Stimulated activated CD4-positive, alpha-beta T cell treated with anti-CD3 and anti-CD28 coated beads, Interleukin-1b, Interleukin-23, amount 100 ng/mL, for 1 hour (primary cell): ENCODE measurements at places on chromosomes 12 and 14.

DNA sequence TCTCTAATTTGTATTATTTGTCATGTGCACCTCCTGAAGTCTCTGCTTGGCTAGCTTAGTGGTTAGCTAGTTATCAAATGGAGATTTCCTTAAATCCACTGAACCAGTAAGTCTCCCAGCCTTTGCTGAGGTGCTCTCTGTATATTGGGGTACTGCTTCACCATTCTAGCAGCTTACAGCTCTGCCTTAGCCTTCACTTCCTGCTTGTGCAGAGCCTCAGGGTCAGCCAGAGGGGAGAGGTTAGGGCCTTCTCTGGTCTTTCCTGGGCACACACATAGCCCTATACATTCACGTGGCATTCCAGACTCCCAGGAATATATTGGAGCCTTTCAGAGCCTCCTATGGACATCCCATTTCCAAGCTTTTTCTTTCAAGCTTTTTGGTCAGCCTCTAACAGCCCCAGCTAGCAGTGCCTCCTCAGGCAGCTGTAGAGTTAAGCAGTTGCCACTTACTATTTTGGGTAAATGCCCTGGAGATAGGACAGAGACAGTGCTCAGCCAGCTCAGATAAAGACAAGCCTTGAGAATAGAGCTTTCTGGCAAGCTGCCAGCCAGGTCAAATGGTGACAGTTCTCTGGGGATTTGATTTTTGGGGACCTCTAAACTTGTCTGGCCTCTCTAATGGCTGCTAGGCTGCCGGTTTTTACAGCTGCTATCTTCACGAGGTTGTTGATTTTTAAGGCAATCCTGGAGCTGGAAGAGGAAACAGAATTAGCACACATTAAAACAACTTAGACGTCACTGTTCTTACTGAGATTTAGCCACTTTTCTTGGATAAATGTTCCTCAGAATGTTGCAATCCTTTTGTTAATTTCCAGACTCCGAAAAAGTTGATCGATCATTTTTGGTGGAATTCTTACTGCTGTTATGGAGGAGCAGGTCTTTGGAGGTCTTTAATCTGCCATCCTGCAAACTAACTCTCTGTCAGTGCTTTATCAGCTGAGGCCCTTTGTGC lies 32.9 kb downstream of the FBXW8 start:
- DNase-seq: no peak

DNA sequence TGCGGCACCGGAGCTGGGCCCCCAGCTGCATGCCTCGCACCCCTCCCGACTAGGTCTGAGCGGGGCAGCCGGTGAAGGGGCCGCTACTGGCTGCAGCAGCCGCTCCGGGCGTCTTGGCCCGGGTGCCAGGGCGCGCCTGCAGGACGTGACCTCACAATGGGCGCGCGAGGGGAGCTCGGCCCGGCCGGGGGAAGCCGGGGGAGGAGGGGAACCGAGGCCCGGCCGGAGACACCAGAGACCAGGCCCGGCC lies 353 bp downstream of the BAG5 start:
- no peak for DNase-seq

- no peak for DNase-seq
Measured at GRCh38 chr14:101845896-101846295, 84.4 kb downstream of the PPP2R5C start.

GRCh38 chr14:100281286-100282082 lies 24.8 kb downstream of the SLC25A29 start:
- DNase-seq: no peak
